ENCODE measurements at places on chromosomes 6 and 20. TPM values are rescaled to one million over a fixed set of nuclear protein-coding genes. Genes with fewer than 3 reads are reported as not detected.

RFX6 gene
- polyA plus RNA-seq, result not detected

WFDC5 gene
- polyA plus RNA-seq, result not detected

ZNF184 gene
- 16.4 TPM for polyA plus RNA-seq

IL20RA gene
- not detected for polyA plus RNA-seq

POPDC3 gene
- not detected for polyA plus RNA-seq

CHRNA4 gene
- 6.8 TPM for polyA plus RNA-seq

TINAG gene
- polyA plus RNA-seq, result not detected

TULP1 gene
- polyA plus RNA-seq, result not detected

CYP39A1 gene
- polyA plus RNA-seq, result 2.0 TPM

COL12A1 gene
- polyA plus RNA-seq, result 0.63 TPM

CTCFL gene
- polyA plus RNA-seq, result not detected

LY6G6C gene
- 0.88 TPM for polyA plus RNA-seq

TENT5A gene
- 0.64 TPM for polyA plus RNA-seq

DSP gene
- polyA plus RNA-seq, result not detected

SLC12A5 gene
- polyA plus RNA-seq, result 53.1 TPM

FAM217A gene
- not detected for polyA plus RNA-seq

SIM1 gene
- polyA plus RNA-seq, result not detected

All from neural cell (in vitro differentiated cells).